ENCODE measurements at places on chromosomes 13 and 19.

GRCh38 chr13:68358294-68358705 lies 1128.2 kb upstream of the PCDH9 start:
- DNase-seq, result no peak

DNA sequence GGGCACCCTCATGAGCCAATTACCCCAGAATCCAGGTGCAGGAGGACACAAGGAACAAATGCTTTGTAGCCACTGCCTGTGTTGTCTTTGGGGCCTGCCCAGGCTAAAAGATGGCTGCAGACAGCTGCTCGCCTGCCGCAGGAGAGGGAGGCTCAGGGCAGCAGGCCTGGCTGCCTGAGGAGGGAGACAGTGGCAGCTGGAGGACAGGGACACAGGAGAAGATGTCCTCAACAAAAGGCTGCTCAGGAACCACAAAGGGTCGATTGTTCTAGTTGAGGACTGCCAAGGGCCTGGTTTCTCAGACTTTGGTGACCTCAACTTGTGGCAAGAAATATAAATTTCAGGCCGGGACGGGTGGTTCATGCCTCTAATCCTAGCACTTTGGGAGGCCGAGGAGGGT lies 7.6 kb downstream of the SIRT2 start:
- DNase-seq, result no peak

DNA sequence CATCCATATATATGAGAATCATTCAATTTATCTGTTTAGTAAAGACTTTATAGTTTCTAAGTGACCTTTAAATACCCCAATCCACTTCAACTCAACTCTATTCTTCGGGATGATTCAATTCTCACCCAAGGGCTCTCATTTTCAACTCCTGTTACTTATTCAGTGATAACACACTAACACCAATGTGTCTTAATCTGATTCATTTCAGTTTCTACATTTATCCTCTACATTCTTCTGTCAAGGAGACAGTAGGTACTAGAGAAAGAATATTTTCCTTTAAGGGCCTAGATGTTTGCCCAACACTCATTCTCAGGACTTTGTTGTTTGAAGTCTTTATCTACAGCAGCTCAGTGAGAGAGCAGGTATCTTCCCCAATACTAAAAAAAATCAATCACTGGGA lies 7.1 kb downstream of the ARGLU1 start:
- no peak for DNase-seq

DNA sequence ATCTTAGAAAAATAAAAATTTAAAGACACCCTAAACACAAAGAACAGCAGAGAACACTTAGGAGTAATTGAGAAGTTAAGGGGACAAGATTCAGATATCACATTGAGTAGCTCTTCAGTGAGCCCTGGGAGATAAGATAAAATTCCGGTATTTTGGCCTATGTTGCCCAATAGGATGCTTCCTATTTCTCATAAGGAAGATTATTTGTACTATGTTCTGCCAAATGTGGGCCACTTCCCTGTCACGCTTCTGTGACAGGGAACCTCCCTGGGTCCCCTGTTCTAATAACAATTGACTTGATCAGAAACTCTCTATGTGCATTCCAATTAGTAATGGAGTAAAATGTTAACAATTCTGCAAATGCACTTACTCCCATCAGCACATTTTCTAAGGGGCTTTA lies 310.7 kb downstream of the MYO16 start:
- DNase-seq, result no peak

DNA sequence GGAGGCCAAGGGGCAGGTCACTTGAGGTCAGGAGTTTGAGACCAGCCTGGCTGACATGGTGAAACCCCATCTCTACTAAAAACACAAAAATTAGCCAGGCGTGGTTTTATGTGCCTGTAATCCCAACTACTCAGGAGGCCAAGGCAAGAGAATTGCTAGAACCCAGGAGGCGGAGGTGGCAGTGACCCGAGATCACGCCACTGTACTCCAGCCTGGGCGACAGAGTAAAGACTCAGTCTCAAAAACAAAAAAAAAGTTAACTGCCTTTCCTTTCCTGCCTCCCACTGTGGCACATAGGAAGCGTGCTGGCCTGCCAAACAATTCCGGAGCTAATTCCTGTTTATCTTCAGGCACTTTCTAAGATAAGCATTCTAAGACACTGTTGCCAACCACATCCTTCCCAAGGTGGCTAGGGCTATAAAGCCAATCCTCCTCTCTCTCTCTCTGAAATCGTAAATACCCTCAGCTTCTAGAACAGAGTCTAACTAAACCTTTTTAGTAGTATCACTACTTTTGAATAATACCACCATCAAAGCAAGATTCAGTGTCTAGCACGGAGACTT lies 21.6 kb downstream of the SLC25A30 start:
- no peak for DNase-seq

- no peak for DNase-seq
These were observed 155.5 kb upstream of the STARD13 start for GRCh38 chr13:33441015-33441414.

GRCh38 chr13:39274739-39275325 lies 236.6 kb downstream of the NHLRC3 start:
- no peak for DNase-seq

DNA sequence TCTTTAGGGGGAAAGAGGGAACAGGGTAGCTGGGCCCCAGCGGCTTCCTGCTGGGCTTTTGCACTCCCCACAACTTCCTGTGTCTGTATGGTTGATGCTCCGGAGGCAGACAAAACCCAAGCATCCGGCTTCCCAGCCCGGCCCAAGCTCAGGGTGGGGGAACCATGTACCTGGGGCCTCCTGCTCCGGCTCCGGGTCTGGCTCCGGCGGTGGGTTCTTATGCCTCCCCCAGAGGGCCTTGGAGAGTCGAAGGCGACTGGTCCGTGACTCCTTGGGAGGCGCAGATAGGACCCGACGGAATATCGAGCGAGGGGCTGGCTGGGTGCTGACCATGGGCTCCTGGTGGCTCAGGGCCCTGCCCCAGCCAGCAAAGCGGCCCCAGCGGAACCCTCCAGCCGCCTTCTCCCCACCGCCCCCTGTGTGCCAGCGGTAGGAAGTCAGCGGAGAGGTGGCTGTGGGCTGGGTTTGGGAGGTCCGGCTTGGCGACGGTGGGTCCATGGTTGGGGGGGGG lies 428 bp downstream of the RASAL3 start:
- peak; percentile 45 for DNase-seq

GRCh38 chr13:86881390-86881789 lies 789.8 kb upstream of the SLITRK5 start:
- DNase-seq, result no peak

GRCh38 chr13:91647361-91647990 lies 249.1 kb downstream of the GPC5 start:
- DNase-seq, result peak; percentile 55

DNA sequence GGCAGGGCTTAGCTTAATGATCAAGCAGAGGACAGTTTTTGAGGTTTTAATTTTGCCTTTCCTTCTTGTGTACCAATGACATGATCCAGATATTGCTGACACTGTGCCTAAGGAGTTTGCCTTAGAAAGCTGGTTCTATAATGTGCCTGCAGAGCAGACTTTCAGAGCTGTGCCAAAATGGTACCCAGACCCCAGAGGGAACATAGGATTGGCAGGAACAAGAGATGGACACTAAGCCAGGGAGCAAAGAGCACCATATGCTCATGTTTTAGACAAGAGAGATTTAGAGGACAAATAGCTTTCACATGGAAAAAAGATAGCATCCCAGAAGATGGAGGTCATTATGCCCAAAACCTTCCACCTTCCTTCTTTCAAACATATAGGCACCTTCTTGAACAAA lies 1241.5 kb upstream of the SPRY2 start:
- no peak for DNase-seq

- no peak for DNase-seq
These were observed 54.0 kb downstream of the ING1 start for GRCh38 chr13:110767476-110767875.

- DNase-seq, result peak; percentile 55
These were observed 1.3 kb downstream of the POU4F1 start for GRCh38 chr13:78601874-78602560.

DNA sequence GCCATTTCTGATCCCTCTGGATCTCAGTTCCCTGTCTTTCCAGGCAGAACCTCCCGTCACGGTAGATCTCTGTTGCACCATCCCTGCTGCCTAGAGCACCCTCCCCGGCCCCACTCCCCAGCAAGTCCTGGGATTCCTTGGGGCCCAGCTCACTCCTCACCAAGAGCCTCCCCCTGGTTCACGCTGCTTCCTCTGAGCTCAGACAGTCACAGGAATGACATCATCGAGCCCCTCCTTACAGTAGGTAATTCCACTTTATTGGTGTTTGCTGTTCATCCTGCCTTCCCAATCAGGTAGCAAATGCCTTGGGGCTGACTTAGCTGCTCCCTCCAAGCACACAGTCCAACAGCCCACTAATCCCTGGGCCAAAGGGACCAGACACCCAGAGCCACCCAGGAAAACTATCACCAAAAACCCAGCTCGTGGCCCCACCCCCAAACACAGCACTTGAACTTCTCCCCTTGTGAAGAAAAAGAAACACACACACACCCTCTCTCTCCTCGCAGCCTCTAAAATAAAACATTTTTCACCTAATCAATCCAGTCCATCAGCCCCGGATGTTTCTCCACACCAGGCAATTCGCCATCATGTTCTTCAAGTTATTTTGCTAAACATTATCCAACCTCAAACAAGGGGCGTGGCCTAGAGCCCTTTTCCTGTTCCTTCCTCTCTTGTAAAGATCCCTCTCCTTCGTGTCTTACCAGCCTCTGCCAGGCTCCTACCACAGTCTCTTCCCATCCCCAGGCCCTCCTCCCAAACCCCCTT lies 2.5 kb downstream of the NAPA start:
- DNase-seq, result no peak

GRCh38 chr13:38951525-38952313 lies 38.9 kb downstream of the STOML3 start:
- DNase-seq, result no peak

- no peak for DNase-seq
These were observed 498.6 kb upstream of the SLITRK1 start for GRCh38 chr13:84380866-84381265.

- DNase-seq, result no peak
These were observed 373.4 kb downstream of the SLITRK1 start for GRCh38 chr13:83508771-83509301.

DNA sequence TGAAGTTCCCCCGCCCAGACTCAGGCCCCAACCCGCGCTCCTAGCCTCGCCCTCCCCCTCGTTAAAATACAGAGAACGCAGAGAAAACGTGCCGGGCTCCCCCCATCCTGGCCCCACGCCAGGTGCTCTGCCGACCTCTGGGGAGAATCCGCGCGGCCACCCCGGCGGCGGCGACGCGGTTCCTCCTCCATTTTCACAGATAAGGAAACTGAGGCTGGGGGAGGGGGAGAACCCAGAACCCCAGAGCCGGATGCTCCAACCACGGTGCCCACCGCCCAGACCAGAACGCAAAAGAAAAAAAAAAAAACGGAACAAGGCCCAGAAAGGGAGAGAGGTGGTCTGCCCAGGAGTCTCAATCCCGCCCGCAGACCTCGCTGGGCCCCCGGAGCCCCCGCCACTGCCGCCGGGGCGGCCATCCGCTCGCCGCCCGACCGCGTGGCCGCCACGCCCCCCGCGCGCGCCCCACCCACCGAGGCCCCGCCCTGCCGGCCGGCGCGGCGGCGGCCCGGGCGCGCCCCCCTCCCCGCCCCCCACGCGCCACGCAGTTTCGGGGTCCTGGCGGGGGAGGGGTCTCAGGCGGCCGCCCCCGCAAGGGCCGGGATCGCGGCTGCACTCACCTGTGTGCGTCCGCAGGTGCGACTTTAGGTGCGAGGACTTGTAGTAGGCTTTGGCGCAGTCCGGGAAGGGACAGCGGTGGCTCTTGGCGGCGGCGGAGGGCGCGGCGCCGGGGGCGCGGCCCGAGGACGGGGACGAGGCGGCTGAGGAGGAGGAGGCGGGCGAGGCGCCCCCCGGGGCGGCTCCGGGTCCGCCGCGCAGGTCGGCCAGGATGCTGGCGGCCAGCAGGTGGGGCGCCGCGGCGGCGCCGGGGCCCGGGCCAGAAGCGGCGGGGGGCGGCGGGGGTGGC lies 703 bp downstream of the KLF16 start:
- peak; percentile 73 for DNase-seq

DNA sequence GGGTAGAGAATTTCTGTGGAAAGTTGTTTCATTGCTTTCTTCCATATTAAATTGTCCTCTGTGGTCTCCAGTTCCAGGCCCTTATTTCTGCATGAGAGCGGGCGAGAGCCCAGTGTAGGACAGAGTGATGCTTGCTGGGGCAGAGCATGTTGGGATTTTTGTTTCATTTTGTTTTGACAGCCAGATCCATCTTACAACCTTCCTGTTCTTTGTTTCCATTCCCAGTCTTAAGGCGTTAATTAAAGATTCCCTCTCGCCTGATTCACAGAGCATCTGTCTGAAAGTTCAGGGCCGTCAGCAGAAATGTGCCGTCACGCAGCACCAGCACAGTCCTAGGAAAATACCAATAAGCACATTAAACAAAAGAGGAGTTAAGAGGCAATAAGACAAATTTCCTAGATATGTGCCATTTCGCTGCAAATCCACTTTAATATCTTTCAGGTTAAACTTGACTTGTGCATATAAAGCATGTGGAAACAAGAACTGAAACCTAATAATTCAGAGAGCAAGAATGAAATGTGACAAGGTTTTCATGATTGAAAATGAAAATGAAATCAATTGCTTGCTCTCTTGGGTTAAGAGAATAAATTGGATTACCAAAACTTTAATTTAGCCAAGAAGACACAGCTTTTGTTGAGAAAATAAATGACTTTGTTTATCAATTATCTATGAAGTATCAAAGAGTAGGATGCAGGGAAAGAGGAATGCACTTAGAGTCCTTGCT lies 210.7 kb upstream of the SLC10A2 start:
- no peak for DNase-seq

Data from ecto neural progenitor cell (in vitro differentiated cells).